ENCODE measurements at places on chromosomes 2 and 18.

DNA sequence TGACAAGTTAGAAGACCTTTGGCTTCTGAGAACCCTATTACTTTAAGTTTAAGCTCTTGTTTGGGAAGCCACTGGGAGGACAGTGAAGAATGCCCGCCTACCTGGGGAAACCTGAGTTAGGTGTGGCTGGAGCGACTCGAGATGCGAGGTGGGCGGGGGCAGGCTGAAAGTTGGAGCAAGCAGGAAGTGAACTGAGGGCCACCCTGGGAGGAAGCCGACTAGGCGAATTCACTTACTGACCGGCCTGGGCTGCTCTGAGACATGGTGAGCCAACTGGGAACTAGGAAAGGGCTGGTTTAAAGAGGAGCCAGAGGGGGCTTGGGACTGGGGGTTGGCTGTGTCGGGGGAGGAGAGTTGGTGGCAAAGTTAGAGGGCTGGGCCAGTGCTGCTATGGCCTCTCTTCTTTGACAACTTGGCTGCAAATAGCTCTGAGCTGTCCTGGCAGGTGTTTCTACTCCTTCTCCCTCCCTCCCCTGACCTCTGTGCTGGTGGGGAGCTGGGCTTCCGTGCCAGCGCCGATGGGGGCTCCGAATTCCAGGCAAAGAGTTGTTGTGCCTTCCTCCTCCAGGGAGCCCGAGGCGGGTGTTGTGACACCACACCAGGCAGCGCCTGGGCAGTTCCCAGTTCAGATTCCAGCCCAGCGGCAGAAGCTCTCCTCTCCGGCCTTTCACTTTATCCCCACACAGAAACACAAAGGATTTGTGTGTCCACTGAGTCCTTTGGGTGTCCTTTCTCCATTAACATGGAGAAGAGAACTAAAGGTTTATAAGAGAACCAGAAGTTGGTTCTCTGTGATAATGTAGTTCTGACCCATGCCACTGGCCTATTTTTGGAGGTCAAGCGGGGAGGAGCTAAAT lies at the start of gene VAMP8:
VAMP8 (plus strand) TSS at position 201 of the 857 bp plus-strand sequence; CDS start at position 262, 61 bp downstream.
- DNase-seq = no peak

DNA sequence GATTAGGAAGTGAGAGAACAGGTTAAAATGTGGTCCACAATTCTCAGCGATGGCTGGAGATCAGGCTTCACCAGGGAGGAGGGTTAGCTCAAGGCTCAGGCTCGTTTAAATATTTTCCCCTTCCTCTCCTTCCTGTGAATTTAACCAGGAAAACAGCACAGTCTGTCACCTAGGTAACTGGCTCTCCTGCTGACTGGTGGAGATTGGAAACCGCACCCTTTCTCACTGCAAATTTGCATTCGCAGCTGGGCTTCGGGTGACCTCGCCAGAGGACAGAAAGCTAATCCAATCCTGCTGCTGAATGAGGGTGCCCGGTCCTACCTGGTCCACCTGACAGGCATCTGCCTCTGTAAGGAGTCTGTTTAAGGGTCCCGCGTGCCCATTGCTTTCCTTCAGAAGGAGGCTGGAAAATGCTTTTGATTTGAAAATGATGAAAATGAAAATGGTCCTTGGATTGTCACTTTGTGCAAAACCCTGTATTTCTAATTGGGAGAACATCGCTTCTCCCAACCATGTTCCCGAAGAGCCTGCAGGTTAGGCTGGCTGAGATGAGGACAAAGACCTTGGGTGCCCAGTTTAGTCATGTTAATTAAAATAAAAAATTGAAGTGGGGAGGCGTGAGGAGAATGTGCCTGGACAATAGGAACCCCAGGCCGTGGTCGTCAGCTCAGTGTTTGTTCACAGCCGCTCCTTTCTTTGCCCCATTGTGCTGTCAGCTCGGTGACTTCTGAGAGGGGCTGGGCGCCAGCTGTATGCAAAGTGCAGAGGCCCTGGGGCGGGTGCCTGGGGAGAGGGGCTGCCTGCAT lies 43.4 kb upstream of the MTCL1 start:
- DNase-seq = no peak

DNA sequence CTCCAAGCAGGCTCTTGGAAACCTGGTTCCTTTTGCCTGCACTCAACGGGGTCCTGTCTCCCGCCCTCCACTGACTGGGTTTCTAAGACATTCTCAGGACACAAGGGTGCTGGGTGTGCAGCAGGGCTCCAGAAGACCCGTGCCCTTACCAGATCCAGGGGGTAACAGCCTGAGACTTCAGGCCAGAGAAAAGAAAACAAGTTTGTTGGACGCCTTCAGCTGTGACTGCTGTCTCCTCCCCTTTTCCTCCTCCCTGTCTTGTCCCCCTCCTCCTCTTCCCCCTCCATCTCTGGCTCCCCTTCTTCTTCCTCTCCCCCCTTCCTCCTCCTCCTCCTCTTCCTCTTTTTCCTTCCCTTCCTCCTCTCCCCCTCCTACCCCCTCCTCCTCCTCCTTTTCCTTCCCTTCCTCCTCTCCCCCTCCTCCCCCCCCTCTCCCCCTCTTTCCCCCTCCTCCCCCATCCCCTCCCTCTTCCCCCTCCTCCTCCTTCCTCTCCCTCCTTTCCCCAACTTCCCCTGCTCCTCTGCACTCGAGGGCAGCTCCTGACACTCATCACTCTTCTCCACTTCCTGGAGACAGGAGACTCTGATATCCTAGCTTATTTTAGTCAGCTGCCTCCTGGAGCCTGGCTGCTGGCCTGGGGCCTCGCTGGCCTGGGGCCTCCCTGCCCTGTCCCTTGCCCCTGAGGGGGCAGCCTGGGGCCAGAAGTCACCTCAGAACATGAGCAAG lies 12.4 kb downstream of the ADRA2B start:
- DNase-seq = no peak

- DNase-seq = no peak
Measured at GRCh38 chr18:63994783-63995399, 25.0 kb downstream of the SERPINB8 start.

GRCh38 chr2:178106053-178106452 lies 6.2 kb upstream of the RBM45 start:
- DNase-seq = no peak

- DNase-seq = no peak
Measured at GRCh38 chr2:134381141-134381540, 127.3 kb downstream of the MGAT5 start.

DNA sequence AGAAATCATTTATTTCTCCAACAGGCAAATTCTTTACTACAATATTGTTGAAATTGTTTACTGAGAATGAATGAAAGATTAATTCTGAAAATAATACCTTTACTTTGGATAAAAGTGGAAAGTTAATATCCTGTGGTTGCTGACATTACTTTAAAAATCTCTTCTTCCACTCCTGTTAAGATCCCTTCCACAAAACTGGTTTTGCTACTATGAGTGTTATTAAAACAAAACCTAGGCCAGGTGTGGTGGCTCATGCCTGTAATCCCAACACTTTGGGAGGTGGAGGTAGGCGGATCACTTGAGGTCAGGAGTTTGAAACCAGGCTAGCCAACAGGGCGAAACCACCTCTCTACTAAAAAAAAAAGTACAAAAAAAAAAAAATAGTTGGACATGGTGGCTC lies 123.9 kb upstream of the CCDC150 start:
- no peak for DNase-seq

DNA sequence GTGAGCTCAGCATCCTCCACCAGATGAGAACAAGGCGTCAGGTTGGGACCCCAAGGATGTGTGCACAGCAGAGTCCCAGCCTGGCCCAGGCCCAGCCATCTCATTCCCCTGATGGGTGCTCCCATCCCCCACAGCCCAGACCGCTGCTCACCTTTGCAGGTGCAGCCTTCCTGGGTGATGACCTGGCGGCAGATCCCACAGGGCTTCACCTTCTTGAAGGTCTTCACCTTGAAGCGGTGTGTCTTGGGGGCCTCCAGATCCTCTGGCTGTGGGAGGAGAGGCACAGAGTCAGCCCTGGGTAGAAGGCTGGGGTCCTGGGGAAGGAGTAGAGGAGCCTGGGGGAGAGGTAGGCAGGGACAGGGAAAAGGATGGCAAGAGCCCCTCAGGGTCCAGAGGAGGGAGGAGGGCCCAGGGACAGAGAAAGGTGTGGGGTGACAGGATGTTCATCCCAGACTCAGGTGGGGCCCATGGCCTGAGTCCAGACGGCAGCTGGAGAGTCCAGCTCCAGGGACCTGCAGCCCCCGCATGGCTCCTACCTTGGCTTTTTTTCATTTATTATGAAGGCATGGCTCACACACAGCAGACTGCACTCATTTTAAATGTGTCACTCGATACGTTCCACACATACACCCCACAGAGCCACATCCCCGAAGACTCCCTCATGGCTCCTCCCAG lies 11.9 kb downstream of the TNS1 start:
- no peak for DNase-seq

- no peak for DNase-seq
Measured at GRCh38 chr2:177124371-177124770, 88.2 kb upstream of the HNRNPA3 start.

DNA sequence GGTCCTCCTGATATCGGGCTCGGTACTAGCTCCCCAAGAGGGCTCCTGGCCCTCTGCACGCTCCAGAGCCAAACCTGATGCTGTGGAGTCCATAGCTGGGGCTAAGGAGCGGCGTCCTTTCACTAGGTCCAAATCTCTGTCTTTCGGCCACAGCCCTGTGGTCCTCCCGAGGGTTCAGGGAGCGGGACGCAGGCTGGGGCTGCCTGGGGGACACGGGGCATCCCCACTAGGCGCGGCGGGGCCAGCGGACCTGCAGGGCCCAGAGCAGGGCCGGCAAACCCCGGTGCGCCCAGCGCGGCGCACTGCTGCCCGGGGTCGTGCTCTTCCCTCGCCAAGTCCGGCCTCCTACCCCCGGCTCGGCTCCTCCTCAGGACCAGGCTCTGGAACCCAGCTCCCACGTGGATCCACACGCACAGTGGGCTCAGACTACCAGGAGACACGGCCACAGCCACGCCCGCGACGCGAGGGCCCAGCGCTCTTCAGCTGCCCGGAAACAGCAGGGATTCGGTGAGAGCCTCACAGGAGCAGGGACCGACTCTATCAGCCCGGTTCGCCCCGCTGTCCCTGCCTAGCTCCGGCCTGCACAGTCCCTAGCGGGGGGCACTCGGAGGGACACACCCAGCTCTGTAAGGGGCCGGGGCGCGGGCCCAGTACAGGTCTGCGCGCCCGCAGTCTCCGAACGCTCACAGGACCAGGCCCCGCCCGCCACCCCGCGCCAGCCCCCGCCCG lies 593 bp downstream of the ZNF514 start:
- DNase-seq = no peak

DNA sequence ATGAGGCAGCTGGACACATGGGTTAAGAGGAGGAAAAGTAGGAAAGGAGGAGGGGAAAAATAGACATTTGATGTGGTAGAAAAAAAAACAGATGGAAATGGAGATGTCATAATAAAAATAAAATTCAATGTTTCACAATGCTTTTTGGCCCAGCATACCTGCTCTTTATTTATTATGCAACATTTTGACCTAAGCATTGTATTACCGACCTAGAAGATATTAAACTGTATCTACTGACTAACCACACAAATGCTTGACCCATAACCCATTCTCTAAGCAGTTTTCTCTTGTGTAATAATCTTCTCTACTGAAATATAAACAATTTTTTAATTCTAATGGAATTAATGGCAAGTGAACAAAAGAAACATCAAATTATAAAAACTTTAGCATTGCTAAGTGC lies 362.3 kb downstream of the FBXO15 start:
- DNase-seq = no peak

DNA sequence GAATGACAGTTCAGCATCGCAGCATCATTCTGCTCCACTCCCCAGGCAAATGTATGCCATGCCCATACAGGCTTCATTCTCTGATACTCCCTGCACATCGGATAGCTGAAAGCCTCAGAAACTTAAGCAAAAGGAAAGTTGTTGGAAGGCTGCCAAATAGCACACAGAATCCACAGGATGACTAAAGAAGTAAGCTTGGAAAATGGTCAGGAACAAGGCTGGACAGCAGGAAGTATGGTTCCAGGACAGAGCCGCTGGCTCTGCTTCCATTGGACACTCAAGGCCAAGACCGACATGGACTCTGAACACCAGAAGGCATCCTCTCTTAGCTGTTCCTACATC lies 256.5 kb downstream of the CDH20 start:
- no peak for DNase-seq

DNA sequence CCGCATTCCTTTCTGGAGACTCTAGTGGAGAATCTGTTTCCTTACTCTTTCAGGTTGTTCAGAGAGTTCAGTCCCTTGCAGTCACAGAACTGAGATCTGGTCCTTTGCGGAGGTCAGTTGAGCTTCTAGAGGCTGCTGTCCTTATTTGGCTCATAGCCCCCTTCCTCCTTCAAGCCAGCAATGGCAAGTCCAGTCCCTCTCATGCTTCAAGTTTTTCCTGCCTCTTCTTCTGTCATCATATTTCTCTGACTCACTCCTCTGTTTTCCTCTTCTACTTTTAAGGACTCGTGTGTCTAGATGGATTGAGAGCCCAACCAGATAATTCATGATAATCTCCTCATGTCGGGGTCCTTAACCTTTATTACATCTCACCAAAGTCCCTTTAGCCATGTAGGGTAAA lies 173.5 kb upstream of the FOSL2 start:
- no peak for DNase-seq

GRCh38 chr2:50613161-50613560 lies 418.8 kb downstream of the NRXN1 start:
- DNase-seq = no peak

DNA sequence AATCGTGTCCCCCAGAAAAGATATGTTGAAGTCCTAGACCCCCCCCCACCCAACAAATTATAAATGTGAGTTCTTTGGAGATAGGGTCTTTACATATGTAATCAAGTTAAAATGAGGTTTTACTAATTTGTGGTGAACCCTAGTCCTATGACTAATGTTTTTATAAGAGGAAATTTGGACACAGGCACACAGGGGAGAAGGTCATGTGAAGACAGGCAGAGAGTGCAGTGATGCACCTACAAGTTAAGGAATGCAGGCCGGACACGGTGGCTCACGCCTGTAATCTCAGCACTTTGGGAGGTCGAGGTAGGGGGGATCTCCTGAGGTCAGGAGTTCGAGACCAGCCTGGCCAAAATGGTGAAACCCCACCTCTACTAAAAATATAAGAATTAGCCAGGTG lies 5.8 kb upstream of the PMAIP1 start:
- DNase-seq = no peak

DNA sequence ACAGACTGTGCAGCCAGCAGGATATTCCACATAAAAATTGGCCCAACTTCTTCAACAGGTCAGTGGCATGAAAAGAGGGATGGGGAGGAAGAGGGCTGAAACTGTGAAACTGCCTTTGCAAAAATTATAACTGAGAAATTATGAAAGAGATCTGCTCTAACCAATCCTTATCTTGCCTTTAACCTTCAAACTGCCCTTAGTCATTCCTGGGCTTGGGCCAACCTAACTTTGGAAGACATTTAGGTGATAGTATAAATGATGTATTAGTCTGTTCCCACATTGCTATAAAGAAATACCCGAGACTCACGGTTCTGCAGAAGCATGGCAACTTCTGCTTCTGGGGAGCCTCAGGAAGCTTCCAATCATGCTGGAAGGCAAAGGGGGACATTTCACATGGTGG lies 74.5 kb downstream of the RPL31 start:
- DNase-seq = no peak

DNA sequence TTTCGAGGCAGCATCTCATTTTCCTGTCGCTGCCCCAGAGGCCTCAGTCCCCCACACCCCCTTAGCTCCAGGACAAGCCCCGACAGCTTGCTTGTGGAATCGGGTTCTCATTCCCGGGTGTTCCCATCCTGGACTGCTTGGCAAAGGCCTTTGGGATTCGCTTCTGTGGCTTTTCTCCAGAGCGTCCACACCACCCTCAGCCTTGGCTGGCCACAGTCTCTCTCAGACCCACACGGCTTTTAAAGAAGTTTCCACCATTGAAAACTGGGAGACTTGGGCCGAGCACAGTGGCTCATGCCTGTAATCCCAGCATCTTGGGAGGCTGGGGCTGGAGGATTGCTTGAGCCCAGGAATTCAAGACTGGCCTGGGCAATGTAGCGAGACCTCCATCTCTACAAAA lies 2.7 kb downstream of the ESPNL start:
- no peak for DNase-seq
